Inflammatory macrophage (primary cell): ENCODE measurements at places on chromosomes 1 and 21.

DNA sequence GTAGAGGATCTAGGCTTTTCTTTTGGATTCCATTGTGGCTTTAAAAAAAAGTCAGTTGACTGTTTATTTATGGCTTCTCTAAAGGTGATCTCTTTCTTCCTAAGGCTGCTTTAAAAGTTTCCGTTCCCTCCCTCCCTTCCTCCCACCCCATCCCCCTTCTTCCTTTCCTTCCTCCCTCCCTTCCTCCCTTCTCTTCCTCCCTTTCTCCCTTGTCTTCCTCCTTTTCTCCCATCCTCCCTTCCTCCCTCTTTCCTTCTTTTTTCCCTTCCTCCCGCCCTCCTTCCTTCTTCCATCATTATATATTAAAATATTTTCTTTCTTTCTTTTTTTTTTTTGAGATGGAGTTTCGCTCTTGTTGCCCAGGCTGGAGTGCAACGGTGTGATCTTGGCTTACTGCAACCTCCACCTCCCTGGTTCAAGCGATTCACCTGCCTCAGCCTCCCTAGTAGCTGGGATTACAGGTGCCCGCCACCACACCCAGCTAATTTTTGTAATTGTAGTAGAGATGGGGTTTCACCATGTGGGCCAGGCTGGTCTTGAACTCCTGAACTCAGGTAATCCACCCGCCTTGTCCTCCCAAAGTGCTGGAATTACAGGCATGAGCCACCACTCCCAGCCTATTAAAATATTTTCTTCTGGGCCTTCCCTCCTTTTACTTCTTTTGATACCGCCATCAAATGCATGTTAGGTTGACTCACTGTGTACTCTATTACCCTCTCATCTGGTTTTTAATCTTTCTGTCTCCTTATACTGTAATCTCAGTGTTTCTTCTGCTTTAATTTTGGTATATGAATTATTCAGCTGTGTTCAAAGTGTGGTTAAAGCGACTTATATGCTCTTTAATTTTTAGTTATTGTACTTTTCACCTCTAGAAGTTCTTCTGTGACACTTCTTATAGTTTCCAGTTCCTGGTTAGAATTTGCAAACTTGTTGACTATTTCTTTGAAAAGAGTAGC lies 59.2 kb upstream of the ATP5PO start:
- no peak for DNase-seq

GRCh38 chr1:196376630-196377328 lies 231.5 kb downstream of the KCNT2 start:
- peak; percentile 19 for DNase-seq

GRCh38 chr1:27778056-27778455 lies 5.0 kb downstream of the STX12 start:
- no peak for DNase-seq

DNA sequence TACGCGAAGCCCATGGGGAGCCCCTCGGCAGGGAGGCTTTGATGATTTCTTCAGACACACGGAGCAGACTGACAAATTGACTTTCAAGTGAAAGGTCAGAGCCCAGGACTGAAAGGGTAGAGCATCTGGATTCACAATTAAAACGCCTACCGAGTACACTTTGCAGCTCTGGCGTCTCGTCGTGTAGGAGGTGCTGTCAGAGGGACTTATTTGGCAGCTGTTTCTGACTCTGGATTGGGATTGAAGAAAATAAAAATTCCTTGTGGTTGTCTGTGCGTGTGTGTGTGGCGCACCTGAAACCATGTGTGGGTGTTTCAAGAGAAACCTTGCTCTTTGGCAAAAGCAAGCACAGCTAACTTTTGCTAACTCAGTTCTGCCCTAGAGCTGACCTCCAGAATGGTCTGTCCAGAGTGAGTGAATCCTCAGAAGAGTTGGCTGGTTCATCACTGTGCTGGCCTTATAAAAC lies 348.7 kb downstream of the HLX start:
- DNase-seq, result no peak

GRCh38 chr1:248576260-248576980 lies 1.9 kb upstream of the OR2T34 start:
- no peak for DNase-seq

DNA sequence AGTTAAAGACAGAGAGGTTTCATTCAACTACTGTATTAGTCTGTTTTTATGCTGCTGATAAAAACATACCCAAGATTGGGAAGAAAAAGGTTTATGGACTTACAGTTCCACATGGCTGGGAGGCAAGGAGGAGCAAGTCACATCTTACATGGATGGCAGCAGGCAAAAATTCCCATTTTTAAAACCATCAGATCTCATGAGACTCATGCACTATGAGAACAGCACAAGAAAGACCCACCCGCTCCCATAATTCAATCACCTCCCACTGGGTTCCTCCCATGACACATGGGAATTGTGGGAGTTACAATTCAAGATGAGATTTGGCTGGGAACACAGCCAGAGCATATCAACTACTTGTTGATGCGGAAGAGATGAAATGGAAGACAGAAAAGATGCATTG lies 9.2 kb downstream of the GPR161 start:
- no peak for DNase-seq

DNA sequence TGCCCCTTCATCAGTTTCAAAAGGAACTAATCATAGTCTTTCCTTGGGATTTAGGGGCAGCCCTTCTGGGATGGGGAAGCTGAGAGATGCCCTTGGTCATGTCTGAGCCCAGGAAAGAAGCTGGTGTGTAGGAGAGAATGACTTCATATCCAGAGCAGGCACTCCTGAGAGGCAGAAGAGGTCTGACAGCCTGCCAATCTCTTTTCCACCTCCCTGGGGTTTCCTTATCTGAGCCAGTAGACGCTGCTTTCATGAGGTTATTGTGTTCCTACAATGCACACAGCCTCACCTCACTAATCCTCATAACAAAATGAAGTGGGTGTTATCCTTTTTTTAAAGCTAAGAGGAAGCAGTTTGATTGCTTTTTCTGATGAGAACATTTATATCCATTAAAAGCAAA lies 14.1 kb downstream of the ROR1 start:
- no peak for DNase-seq

GRCh38 chr21:43866659-43867331 lies 1.8 kb downstream of the AGPAT3 start:
- no peak for DNase-seq

- no peak for DNase-seq
These were observed 161.9 kb downstream of the FOXD2 start for GRCh38 chr1:47599777-47600176.

GRCh38 chr1:109619576-109620400 lies at the start of the genes AMPD2 and GNAT2:
TSS of gene AMPD2 (plus strand) at chr1:109619837. CDS start at chr1:109621176, 1,339 bp downstream.
TSS of gene GNAT2 (minus strand) at chr1:109619616. CDS start at chr1:109612870, 6,746 bp downstream.
- DNase-seq, result peak; percentile 94
